ENCODE measurements at places on chromosomes 11 and 22. TPM values are rescaled to one million over a fixed set of nuclear protein-coding genes. Genes with fewer than 3 reads are reported as not detected.

Gene KREMEN1
- total RNA-seq = 7.5 TPM

Gene KRTAP5-6
- total RNA-seq = not detected

Gene PAAF1
- total RNA-seq = 22.0 TPM

Gene OR52E8
- total RNA-seq = not detected

Gene MOGAT2
- not detected for total RNA-seq

Gene IL17REL
- total RNA-seq = not detected

Gene TMPRSS4
- total RNA-seq = 2.4 TPM

Gene TEX12
- not detected for total RNA-seq

Gene PLAAT2
- total RNA-seq = not detected

Gene APOL5
- not detected for total RNA-seq

Gene GVQW3
- total RNA-seq = 1.3 TPM

Gene SLC7A4
- total RNA-seq = 0.20 TPM

Gene CCDC157
- 2.6 TPM for total RNA-seq

Gene ACR
- not detected for total RNA-seq

Gene FOLH1
- 0.55 TPM for total RNA-seq

Gene IL10RA
- 0.60 TPM for total RNA-seq

Gene MS4A12
- total RNA-seq = not detected

Gene MPEG1
- total RNA-seq = not detected

Gene NCAM1
- total RNA-seq = 3.9 TPM

Gene UBQLN3
- total RNA-seq = not detected

Gene SULT4A1
- not detected for total RNA-seq

Gene AIFM3
- 0.17 TPM for total RNA-seq

Gene RASD2
- total RNA-seq = 0.35 TPM

Gene MPPED1
- total RNA-seq = not detected

Gene RHOD
- 24.5 TPM for total RNA-seq

Gene CCDC87
- total RNA-seq = 0.35 TPM

Gene SLC22A8
- total RNA-seq = not detected

Gene APBB1
- 50.4 TPM for total RNA-seq

Gene NLRP6
- total RNA-seq = not detected

Gene SPTBN2
- total RNA-seq = 88.6 TPM

Gene PRR33
- not detected for total RNA-seq

Gene EHF
- 43.7 TPM for total RNA-seq

Gene KRTAP5-10
- total RNA-seq = not detected

All from renal cortical epithelial cell (primary cell).